ENCODE measurements at places on chromosomes 7 and 10.

GRCh38 chr7:831596-832166 is 595 bp upstream of the SUN1 start:
- DNase-seq, result no peak

GRCh38 chr10:125057158-125058001 is 103.0 kb downstream of the CTBP2 start:
- no peak for DNase-seq

DNA sequence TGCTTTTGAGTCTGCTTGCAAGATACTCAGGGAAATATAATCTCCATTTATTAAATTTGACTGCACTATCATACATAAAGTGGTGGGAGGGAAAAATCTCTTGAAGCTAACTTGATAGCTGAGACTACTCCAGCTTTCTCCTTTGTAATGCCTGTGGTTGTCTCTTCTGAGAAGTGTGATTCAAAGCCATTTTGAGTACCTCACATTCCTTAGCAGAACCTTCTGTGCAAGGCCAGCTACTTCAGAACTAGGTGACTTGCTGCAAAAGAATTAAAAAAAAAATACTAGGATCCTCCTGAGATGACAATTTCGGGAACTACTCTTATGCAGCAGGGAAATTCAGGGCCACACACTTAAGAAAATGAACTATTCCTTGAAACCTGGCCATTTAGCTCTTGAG is 294.8 kb downstream of the MDFIC start:
- DNase-seq, result no peak

- DNase-seq, result no peak
These were observed 654.6 kb downstream of the TNS3 start for GRCh38 chr7:46927131-46927810.

DNA sequence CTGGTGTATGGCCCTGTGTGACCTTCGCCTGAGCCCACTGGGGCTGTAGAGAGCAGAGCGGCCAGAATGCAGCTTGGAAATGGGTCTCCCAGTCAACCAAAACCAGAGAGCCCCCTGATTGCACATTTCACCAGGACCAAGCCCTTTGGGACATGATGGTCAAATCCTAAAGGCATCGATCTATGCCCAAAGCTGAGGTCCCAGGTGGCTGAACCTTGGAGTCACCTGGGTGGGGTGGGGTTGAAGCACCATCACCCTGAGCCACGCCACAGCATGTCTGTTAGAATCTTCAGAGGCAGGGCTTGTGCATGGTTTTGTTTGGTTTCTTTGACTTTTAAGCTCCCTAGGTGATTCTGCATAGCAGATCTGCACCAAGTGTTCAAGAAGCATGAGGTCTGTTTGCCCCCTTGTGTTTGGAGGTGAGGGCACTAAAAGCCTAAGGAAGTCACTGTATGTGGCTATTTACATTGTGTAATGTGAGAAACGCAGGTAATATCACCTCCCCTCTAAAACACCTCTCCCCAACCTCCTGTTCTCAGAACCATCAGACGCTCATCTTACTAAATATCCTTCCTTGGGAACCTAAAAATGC is 9.6 kb downstream of the PKD1L1 start:
- DNase-seq, result no peak

- DNase-seq, result no peak
These were observed 233.1 kb upstream of the KLF6 start for GRCh38 chr10:4018054-4018511.

DNA sequence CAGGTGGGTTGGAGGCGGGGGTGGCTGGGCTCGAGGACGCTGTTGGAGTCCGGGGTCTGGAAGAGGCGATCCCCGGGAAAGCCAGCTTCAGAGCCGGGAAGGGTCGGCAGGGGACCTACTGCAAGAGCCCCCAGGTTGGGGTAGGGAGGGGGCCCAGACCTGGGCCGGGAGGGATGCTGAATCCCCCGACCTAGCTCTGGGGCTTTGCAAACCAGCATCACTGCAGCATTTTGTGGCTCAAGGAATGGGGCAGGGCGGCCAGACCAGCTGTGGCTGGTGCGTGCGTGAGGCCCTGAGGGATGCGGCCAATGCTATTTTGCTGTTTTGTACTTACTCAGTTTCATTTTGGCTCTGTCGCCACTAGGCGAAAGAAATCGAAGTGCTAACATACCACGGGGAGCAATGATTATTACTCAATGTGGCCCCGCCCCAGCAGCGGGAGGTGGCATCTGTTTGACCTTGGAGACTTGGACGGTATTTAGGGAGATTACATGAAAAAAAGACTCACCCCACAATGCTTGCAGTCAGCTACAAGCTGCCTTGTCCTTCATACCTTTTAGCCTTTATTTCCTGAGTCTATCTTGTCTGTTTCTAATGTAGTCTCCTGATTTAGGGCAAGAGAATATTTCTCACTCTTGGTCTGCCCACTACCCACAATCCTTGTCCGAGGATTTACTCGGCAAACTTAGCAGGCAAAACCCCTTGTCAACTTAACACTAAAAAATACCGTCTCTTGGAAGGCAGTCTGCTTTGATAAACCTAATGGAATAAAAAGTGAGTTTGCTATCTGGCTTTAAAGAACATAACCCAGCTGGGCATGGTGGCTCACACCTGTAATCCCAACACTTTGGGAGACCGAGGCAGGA is 16.2 kb downstream of the HSPB1 start:
- DNase-seq, result peak; percentile 40

- no peak for DNase-seq
These were observed 67.3 kb upstream of the NPY start for GRCh38 chr7:24216576-24217125.

DNA sequence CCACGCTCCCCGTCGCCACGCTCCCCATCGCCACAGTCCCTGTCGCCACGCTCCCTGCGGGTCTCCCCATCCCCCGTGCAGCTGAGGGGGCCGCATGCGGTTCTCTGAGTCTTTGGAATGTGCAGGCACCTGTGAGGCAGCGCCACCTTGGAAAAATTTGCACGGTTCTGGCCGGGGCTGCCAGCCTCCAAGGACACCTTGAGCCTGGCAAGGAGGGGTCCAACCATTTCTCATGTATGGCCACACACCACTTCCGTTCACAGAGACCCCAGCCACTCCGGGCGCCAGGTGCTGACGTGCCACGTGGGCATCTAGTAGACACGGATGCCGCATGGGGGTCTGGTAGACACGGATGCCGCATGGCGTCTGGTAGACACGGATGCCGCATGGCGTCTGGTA is 70.5 kb upstream of the ADGRA1 start:
- no peak for DNase-seq

GRCh38 chr7:30493228-30493627 is 11.4 kb downstream of the GGCT start:
- DNase-seq, result no peak

DNA sequence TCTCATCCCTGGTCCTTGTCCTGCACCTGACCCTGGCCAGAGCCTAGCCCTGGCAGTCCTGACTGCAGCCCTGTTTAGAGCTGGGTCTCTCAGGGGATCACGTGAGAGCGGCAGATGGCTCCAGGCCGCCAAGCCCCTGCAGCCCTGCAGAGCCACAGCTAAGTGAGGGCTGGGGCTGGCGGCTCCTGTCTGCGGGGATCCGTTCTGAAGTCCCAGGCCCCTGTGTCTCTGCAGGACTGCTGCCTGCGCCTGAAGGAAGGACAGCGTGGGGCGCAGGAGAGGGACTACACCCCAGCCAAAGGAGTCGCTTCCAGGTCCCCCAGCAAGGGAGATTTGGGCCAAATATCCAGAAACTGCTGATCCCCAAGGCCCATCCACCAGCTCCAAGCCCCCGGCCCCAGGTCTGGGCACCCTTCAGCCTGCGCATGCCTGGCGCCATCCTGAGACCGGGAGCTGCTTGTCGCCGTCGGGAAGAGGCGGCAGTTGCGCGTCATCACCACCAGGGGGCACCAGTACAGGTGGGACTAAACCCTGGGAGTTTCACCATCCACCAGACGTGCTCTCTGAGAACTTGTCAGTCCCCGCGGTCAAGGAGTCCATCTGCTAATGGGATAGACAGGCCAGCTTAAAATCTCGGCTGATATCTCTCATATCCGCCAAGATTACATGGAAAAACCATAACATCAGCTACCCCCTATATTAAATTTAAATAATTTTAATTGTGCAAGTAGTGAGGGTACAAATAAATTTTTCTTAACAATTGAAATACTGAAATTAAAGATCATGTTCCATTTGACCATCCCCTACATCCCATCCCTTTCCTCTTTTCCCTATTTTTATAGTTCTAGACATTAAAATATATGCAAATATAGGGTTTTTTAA is 25.1 kb upstream of the GHRHR start:
- peak; percentile 44 for DNase-seq

DNA sequence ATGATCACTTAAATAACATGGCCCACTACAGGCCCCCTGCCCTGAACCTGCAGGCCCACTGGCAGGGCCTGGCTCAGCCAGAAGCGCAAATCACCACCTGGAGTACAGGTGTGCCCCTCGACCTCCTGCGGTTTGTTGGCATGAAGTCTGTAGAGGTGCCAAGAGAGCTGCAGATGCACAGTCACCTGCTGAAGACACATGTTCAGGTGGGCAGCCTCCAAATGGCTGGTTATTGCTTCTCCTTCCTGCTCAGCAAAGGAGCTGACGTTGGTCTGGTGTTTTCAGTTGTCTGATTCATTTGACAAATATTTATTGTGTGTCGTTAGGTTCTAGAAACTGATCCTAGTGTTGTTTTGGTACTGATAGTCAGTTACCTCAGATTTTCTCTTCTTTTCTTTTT is 29.0 kb downstream of the DHTKD1 start:
- DNase-seq, result no peak

GRCh38 chr10:35927990-35928488 is 285.9 kb upstream of the FZD8 start:
- DNase-seq, result no peak

- no peak for DNase-seq
These were observed 75.7 kb upstream of the ELN start for GRCh38 chr7:73952266-73952665.

GRCh38 chr10:75276069-75276872 is 40.5 kb upstream of the COMTD1 start:
- DNase-seq, result no peak

DNA sequence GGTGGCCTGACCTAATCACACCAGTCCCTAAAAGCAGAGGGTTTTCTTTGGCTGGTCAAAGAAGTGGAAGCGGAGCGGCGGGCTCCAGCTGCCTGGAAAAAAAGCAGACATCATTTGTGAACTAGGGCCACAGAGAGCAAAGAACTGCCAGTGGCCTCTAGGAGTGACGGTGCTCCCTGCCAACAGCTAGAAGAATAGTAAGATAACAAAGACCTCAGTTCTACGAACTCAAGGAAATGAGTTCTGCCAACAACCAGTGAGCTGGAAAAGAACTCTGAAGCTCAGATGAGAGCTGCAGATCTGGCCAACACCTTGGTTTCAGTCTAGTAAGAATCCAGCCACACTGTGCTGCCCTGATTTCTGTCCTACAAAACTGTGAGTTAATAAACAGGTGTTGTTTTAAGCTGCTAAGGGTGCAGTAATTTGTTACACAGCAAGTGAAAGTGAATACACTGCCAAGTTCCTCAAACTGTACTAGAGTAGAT is 178.0 kb downstream of the SRPK2 start:
- no peak for DNase-seq

DNA sequence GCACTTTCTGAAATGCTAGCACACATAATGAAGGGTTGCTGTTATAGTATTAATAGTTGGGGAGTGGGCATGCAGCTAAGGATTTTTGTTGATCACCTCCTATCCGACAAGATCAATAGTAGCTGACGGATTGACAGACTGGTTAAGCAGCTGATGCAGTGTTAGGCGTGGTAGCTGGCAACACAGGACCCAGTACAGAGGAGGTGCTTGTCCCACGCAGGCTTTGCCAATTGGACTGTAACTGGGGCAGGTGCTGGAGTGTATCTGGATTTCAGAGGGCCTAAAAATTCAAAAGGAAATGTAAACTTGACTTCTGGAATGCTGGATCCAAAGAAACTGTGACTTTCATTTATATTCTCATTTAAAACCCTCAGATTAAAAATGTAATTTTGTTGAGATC is 340.9 kb downstream of the SORCS3 start:
- no peak for DNase-seq

GRCh38 chr10:99938563-99938962 is 71.2 kb downstream of the DNMBP start:
- DNase-seq, result no peak

DNA sequence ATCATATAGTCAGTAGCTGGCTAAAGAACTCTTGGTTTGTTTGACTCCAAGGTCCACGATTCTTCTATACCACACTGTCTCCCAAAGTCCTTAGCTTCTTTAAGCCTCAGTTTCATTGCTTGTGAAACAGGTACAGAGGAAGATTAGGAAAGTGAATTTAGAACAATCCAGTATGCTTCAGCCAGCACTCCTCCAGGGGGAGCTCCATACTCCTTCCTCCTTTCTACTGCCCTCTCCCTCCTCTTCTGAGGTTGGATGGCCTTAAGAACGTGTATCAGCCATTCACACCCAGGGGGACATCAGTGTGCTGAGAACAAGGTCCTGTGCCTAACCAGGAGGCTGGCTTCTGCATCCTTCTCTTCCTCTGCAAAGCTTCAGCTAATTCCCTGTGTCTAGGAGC is 54.8 kb upstream of the CALD1 start:
- no peak for DNase-seq

DNA sequence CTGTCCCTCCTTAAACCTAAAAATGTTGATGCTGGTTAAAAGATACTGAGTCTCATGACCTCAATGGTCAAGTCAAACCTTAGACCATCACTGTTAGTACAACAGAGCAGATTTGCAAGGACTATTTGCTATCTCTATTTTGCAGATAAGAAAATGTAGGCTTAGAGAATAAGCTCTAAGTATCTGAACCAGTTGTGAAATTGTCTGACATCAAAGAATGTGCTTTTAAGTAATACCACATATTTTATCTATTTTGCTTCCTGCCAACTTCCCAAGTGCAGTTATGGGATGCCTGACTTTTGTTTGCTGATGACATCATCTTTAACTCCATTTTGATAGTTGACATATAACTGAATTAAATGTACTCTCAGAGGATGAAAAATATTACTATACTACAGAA is 83.6 kb upstream of the TMEM106B start:
- no peak for DNase-seq

DNA sequence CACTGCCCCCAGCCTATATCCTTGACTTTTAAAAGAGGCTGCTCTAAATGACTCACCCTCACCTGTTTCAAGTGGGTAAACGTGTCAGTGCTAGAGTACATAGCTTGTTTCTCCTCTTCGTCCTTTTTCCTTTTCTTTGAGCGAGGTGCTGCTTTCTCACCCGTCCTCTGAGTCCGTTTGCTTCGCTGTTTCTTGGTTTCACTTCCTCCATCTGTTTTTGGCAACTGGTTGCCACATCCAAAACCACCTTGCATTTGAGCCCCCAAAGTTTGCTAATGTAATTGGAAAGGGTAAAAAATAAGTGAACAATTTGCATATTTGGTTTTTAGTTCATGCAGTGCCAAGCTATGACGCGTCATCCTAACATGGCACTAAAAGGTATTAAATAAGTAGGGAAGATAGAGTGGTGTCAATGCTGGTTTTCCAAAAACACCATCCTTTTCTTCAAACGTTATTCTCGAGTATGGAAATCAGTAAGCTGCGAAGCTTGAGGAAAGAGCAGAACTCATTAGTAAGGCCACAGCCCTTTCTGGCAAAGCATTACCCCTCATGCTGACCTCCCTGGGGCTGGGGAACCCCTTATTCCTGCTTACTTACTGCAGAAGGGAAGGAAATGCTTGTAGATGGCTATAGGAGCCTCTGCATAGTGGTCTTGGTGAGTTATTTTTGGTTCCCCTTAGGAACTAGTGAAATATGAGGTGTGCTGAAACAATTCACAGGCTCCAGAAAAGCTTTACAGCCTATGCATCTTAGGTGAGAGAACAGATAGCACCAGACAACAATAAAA is 133.5 kb downstream of the GALNT11 start:
- no peak for DNase-seq
